ENCODE measurements at places on chromosomes 1 and 21.

DNA sequence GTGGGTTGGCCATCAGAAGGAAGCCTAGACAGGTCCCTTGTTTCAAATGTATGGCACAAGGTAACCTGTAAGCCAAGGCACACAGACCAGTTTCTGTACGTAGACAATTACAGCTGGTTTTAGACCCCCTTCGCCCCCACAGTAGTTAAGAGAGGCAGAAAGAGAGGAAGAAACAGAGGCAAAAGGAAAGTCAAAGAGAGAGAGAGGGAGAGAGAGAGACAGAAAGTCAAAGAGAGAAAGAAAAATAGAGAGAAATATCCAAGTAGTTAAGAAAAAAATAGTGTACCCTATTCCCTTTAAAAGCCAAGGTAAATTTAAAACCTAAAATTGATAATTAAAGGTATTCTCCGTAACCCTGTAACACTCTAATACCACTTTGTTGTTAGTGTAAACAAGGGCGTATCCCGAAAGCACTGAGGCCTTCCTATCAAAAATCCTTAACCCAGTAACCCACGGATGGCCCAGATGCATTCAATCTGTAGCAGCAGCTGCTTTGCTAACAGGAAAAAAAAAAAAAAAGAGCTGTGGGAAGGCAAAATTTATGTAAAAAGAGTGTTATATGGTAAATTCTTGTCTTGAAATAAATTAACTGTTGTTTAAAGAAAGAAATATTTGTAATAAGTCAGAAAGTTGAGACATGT is 49.4 kb downstream of the ADCY10 start:
- DNase-seq: no peak

DNA sequence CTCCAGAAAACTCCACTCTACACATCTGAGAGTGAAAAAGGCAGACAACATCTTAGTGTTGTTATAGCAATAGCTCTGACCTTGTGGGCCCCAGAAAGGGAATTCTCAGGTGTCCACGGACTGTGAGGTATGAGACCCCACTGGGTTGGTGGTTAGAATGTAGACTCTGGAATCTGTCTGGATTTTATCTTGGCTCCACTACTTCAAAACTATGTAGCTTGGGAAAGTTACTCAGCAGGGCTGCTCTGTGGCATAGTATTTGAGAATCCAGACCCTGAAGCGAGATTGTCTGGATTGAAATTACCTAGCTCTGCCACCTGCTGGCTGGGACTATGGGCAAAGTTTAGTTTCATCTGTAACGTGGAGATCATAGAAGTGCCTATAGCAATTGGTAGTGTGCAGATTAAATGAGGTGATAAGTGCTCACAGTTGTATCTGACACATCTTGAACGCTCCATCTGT is 25.8 kb downstream of the PRDM2 start:
- DNase-seq: peak; percentile 14

DNA sequence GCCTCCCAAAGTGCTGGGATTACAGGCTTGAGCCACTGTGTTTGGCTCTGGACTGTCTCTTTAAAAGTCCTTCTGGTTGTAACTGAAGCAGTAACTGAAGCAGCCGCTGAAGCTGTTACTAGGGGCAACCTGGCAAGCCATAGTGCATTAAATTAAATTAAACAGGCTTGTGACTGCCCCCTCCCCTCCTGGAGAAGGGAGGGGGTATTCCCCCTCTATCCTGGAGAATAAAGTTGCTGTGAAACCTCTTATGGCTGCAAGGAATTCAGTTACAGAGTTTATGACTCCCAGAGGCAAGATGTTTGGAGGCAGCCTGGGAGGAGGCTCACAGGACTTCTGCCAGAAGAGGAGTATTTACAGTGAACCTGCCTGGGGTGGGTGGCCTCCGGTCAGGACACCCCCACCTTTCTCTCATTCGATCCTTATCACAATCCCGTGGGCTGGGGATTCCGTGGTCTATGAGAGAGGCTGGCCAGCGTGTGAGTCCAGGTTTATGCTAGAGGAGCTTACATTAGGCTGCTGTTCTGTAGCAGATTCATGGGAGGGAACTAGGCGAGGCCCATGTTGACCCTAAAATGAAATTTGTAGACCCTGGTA is 8.3 kb downstream of the TTC22 start:
- DNase-seq: no peak

- DNase-seq: no peak
These were observed 11.7 kb downstream of the SYDE2 start for GRCh38 chr1:85189120-85189519.

GRCh38 chr21:45111703-45112102 is 37.3 kb downstream of the ADARB1 start:
- DNase-seq: no peak

GRCh38 chr1:10475510-10475909 is 760 bp downstream of the PEX14 start:
- DNase-seq: no peak

DNA sequence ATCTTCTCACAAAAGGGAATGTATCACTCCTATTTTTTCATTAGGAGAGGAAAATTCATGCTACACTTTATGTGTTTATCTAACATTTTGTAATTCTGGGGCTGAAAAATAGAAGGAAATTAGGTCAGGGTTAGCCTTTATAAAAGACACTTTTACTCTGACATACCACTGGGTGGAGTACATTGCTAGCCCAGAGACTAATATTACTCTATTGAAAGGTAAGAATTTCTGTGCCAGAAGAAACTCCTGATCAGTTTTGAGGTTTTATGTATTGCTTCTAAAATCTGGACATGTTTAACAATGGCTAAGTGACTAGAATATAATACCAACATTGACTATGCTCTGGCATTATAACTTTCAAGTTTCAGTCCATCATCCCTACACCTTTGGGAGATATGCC is 724.6 kb downstream of the USP25 start:
- no peak for DNase-seq

GRCh38 chr1:239348635-239349353 is 37.6 kb upstream of the CHRM3 start:
- DNase-seq: no peak

DNA sequence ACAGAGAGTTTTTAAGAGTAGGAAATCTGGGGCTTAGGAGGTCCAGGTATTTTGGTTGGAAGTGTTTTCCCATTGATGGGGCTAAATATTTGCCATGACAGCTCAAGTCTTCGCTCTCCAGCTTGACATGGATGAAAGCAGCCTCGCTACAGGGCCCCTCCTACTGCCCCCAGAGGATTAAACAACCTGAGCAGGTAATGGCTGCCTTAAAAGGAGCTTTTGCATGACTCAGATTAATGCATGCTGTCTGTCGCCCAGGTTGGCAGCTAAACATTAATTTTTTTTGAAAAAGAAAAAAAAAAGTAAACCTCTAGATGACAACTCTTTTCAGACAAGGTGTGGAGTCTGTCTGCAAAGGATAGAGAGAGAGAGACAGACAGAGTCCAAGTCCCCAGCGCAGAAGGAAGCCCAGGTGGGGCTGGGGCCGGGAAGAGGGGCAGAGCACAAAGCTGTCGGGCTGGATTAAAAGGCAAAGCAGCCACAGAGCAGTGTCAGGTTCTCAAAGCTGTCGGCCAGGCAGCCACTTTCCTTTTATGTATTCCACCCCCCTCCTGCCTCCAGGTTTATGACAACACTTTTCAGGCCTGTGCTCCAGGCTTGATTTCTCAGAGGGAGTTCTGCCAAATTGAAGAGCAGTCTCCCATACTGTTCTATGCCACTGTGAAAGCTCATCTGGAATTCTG is 127.9 kb downstream of the CLIC6 start:
- peak; percentile 46 for DNase-seq

GRCh38 chr1:50135716-50136115 is 27.0 kb downstream of the ELAVL4 start:
- DNase-seq: no peak

GRCh38 chr21:45590246-45590725 is 48.0 kb upstream of the SLC19A1 start:
- peak; percentile 99 for DNase-seq

GRCh38 chr1:116933606-116934515 is 24.1 kb downstream of the PTGFRN start:
- DNase-seq: no peak

DNA sequence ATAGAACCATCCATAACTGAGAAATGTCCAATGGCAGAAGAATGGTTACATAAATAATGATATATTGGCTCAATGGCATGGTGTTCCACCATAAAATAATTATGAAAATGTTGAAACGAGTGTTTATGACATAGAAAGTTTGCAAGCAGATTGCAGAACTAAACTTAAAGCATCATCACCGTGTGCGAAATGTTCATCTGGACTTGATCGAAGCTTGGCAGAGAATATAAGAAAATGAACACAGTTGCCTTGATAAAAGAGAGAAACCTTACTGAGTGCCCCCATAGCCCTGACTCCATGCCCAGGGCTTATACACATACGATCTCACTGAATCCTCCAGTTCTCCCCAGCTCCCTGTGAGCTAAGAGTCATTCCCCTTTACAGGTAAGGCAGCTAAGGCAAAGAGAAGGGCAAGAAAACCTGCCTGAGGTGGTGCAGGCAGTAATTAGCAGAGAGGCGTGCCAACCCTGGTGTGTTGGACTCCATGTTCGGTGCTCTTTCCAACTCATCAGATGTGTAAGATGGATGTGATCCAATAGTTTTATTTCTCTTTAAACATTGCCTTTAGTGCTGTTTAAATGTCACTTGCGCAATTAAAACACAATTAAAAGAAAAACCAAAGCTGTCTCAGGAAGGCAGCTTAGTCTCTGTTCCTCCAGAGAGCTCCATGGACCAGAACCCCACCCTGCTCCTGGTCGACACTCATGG is 21.8 kb upstream of the SPOCD1 start:
- no peak for DNase-seq

DNA sequence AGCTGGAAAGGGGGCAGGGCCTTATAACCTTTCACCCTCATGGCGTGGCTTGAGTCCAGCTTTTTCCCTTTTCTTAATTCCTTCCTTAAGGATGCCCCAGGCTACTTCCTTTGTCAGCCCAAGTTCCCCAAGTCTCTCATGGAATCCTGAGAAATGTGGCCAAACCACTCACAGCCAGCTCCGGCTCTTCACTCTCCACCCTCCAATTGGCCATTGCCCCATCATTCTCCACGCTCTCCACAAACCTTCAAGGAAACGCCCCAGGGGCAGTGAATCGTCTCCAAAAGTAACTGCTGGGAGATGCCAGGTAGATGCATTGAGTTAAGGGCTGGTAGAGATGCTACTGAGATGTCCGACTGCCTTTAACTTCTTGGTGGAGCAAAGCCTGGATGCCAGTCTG is 113.5 kb upstream of the CD34 start:
- DNase-seq: no peak

DNA sequence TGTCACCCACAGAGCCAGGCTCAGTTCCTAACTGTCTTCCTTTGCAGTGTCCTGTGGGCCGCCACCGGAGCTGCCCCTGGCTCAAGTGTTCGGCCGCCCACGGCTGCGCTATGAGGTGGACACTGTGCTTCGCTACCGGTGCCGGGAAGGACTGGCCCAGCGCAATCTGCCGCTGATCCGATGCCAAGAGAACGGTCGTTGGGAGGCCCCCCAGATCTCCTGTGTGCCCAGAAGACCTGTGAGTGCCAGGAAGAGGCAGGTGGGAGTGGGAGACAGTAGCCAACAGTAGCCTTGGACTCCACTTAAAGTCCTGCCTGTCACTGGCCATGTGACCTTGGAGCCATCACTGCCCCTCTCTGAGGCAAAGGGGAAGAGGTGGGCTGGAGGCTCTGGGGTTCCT is 16.6 kb downstream of the BCAN start:
- no peak for DNase-seq

GRCh38 chr1:162696286-162696862 is 64.1 kb downstream of the DDR2 start:
- peak; percentile 80 for DNase-seq

- no peak for DNase-seq
These were observed 13.1 kb upstream of the ZRANB2 start for GRCh38 chr1:71093938-71094337.

DNA sequence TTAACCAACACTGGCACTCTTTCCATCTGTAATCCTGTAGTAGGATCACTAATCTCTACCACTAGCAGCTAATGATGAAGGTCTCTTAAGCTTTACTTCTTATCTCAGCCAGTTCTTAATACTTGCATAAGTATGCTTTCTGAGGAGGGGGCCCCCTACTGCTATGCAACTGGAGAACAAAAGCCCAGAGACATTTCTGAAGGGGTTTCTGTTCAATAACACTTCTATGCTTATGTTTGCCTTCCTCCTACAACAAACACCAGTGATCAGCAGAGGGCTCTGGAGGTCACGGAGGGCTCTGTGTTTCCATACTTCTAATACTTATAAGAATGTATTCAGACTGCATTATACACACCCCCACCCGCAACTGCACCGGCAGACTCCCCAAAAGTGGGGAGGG is 215.8 kb downstream of the BARHL2 start:
- DNase-seq: no peak

DNA sequence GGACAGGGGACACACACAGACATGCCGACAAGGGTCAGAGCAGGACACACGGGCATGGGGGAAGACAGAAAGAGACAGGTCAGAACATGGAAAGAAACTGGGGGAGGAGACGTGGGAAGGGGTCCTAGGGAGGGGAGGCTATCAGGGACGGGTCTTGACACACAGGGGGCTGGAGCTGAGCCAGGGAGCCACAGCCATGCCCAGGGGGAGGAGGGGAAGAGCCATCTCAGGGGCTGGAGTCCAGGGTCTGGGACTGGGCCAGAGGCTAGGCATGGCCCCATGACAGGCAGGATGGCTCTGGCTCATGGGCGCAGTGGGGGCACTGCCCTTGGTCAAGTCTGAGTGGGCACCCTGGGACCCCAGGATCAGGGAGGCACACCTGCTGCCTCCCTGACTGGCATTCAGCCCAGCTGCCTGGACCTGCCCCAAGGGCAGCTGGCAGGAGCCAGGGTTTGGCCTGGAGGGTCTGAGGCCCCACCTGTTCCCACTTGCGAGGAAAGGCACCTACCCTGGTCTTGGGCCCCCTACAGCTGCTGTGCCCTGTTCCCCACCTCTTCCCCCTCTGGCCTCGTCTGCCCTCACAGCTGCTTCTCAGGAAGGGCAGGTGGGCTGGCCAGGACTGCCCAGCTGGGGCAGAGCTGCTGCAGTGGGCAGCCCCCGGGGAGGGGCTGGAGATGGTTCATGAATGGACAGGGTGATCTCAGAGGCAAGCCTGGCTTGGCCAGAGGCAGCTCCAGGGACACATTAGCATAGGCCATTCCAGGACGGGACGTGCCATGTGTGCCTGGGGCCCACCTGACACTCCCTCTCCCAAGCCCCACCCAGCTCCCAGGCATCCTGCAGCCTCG is 42.9 kb downstream of the HSPG2 start:
- DNase-seq: no peak

- DNase-seq: no peak
These were observed 108.0 kb upstream of the ST6GALNAC5 start for GRCh38 chr1:76759171-76759860.

DNA sequence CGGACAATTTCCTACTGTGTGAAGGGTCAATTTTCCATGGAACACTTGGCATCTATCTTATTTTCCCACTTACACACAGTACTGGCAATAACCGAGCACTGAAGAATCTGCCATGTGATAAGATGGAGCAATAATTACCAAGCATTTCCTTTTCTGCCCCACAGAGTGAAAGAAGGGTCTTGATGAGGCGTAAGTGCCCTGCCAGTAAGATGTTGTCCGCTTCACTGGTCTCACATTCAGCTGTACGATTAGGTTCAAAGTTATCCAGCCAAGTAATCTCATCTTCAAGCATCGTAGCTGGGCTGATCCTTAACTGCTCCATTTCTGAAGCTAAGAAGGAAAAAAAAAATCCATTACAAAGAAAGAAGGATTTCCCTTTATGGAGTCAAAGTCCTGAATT is 67.8 kb downstream of the PCSK9 start:
- no peak for DNase-seq

GRCh38 chr1:78561856-78562255 is 58.4 kb upstream of the IFI44L start:
- no peak for DNase-seq

GRCh38 chr1:80251171-80251570 is 1244.6 kb upstream of the ADGRL4 start:
- DNase-seq: no peak

GRCh38 chr21:42964086-42964485 is 10.3 kb upstream of the PKNOX1 start:
- DNase-seq: no peak
